Natural killer cell treated with Interleukin-12 subunit alpha and Interleukin-12 subunit beta and Interleukin-15 and Interleukin-18, amount 100 ng/mL, for 72 hours (primary cell): ENCODE measurements at places on chromosomes 1 and 21. TPM values are rescaled to one million over a fixed set of nuclear protein-coding genes. Genes with fewer than 3 reads are reported as not detected.

RHD gene
- total RNA-seq, result not detected

GALE gene
- total RNA-seq, result 68.1 TPM

UHMK1 gene
- 78.9 TPM for total RNA-seq

TNFSF4 gene
- 40.5 TPM for total RNA-seq

- H3K4me1 ChIP-seq, result no peaks in the 10 kb centered on the region
- H3K27ac ChIP-seq, result no peak overlapping the region
- H3K36me3 ChIP-seq, result no peaks in the 10 kb centered on the region
These were observed 10.6 kb upstream of the LRRC39 start for GRCh38 chr1:100188617-100189016.

DNA sequence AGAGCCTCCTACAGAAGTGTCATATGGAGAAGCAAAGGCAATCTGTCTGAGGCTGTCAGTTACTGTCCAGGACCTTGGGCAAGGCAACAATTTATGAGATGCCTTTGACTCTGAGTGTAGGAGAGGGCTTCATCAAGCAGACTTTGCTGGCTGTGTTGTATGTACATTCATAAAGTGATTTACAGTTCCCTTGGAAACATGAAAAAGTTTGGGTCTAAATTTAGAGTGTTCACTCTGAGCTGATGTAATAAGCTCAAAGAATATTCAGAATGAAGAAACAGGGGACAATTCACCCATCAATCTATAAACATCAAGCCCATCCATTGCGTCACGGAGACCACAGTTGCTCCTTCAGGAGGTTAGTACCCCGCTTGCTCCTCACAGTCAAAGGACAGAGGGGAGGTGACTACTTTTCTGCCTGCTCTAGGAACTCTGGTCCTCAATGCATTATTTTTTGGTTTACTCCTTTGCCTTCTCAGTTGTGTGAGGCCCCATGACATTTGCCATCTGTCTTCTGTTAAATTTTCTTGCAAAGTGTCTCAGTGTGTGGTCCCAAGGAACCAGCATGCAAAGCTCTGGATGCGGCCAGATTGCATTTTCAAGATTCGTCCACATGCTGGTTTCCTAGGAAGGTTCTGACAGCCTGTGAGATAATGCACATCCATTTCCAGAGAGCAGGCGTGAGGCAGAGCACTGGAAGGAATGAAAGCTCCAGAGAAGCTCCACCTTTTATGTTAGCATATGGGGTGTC lies 241.1 kb upstream of the KIAA0040 start:
- H3K27ac ChIP-seq, result no peak overlapping the region
- H3K36me3 ChIP-seq, result peaks cover 4% of the 10 kb centered on the region
- H3K4me3 ChIP-seq, result no peak overlapping the region

DNA sequence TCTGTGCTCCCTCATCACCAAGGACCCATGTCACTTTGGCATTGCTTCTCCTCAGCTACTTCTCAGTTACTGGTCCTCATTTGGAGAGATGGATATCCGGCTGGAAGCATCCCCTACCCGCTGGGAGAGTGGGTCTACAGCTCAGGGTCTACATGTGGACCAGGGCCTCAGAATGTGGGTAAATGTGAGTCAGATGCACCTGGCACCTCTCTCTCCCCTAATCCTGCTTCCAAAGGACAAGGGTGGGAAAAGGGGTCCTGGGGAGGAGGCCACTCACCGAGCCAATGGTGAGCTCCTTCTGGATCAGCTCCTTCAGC lies 908 bp downstream of the S100A6 start:
- H3K36me3 ChIP-seq, result no peaks in the 10 kb centered on the region
- no peak for DNase-seq
- peak overlapping the region; percentile 93 for H3K4me3 ChIP-seq
- peaks cover 64% of the 10 kb centered on the region for H3K4me1 ChIP-seq
- H3K27ac ChIP-seq, result peak overlapping the region; percentile 95

DNA sequence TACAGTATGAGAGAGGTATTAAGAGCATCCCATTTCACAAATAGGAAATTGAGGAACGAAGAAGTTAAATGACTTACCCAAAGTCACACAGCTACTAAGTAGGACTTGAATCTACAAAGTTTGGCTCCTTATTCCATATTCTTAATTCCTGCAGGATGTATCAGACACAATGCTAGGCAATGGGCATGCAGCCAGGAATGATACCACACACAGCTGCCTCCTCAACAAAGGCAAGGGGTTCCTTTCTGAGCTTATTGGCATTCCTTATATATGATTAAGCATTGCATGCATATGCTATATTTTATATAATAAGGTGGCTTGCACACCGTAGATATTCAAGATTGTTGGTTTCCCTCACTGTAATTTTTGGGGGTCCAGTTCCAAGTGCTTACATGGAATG lies 34.2 kb upstream of the JUN start:
- no peak overlapping the region for H3K4me3 ChIP-seq
- DNase-seq, result no peak
- no peaks in the 10 kb centered on the region for H3K36me3 ChIP-seq
- H3K27me3 ChIP-seq, result no peaks in the 10 kb centered on the region
- peaks cover 23% of the 10 kb centered on the region for H3K4me1 ChIP-seq

- no peaks in the 10 kb centered on the region for H3K36me3 ChIP-seq
- no peak for DNase-seq
- H3K27me3 ChIP-seq, result peaks cover 9% of the 10 kb centered on the region
- H3K4me3 ChIP-seq, result no peak overlapping the region
These were observed 212.0 kb downstream of the PRDM2 start for GRCh38 chr1:13911697-13912619.
